ENCODE measurements at places on chromosomes 11 and 22. TPM values are rescaled to one million over a fixed set of nuclear protein-coding genes. Genes with fewer than 3 reads are reported as not detected.

Gene APOA4
- total RNA-seq, result 0.35 TPM

Gene CRACR2B
- 22.3 TPM for total RNA-seq

Gene SHANK3
- 10.5 TPM for total RNA-seq

Gene CCDC89
- not detected for total RNA-seq

Gene GGT5
- total RNA-seq, result 0.29 TPM

Gene C11orf87
- total RNA-seq, result not detected

Gene WBP2NL
- total RNA-seq, result not detected

Gene MMP12
- total RNA-seq, result not detected

Gene MGAT3
- total RNA-seq, result 20.3 TPM

Gene HINFP
- total RNA-seq, result 35.5 TPM

Gene FADS2
- 344 TPM for total RNA-seq

Gene PKNOX2
- 6.7 TPM for total RNA-seq

Gene C11orf52
- total RNA-seq, result 3.7 TPM

Gene CARD18
- not detected for total RNA-seq

Gene TPBGL
- 0.14 TPM for total RNA-seq

Gene MMP27
- total RNA-seq, result not detected

Gene TMEM25
- 17.9 TPM for total RNA-seq

Gene NCF4
- not detected for total RNA-seq

Gene KLHDC7B
- not detected for total RNA-seq

Gene NXPE4
- total RNA-seq, result not detected

Gene OR5I1
- total RNA-seq, result not detected

Gene P2RX3
- not detected for total RNA-seq

Gene MS4A7
- total RNA-seq, result not detected

All from endodermal cell (in vitro differentiated cells).